NCI-H2081 (cell line): ENCODE measurements at places on chromosomes 1 and 21.

DNA sequence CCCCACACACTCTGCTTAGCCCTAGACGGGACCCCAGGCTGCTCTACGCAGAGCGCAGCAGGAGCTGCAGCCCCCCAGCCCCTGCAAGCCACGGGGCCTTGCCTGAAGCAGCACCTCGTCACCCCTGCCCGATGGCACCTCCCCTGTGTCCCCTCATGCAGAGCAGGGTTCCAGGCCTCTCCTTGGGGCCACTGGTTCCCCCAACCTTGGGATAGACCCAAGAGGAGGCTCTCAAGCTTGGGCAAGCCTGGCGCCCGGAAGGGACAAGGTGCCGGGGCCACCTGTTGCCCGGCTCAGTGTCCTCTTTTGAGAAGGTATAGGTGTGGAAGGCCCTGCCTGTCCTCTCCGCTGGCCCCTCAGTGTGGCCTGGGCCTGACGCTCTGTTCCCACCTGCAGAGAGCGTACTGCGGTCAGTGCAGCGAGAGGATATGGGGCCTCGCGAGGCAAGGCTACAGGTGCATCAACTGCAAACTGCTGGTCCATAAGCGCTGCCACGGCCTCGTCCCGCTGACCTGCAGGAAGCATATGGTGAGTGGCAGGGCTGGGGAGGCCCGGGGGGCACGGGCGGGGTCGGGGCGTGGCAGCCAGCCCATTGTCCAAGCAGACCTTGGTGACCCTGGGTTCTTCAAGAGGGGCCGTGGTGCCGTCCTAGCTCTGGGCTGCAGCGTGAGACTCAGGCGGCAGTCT lies 50.6 kb downstream of the FAAP20 start:
- no peak for DNase-seq

DNA sequence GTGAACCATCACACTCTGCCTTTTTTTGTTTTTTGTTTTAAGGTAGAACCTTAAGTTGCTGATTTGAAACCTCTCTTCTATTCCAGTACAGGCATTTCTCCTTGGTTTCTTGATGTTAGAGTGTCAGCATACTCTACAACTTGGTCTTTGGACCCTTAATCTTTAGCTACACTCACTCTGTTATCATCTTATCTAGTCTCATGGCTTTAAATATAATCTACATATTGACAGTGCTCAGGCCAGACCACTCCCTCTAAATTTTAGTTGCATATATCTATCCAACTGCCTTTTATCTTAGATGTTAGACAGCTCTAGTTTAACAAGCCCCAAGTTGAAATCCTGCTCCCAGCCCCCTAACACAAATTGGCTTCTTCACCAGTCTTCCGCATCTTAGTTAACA lies 22.1 kb downstream of the NME7 start:
- DNase-seq = no peak

GRCh38 chr1:26408604-26409003 lies 2.0 kb upstream of the LIN28A start:
- no peak for DNase-seq

DNA sequence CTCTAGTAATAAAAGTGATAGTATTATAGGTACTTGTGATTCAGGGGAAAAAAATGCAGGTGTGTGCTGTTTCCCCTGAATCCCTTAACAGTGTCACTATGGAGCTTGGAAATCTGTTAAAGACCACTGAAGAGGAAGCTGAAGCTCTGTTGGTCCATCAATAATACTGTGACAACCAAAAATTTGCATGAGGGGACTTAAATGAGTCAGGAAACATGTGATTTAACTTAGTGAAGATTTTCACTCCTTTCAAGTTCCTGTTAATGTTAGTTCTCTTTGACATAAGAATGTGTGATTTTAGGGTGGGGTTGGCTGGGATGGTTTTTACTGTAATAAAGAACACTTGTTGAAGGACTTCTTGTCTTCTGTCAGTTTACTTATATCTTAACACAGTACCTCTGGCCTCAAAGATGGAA lies 32.0 kb downstream of the VANGL2 start:
- DNase-seq = no peak

GRCh38 chr21:42198929-42199867 lies 19.7 kb upstream of the ABCG1 start:
- no peak for DNase-seq

GRCh38 chr1:45621501-45621836 lies 2.4 kb downstream of the CCDC17 start:
- no peak for DNase-seq

- no peak for DNase-seq
Measured at GRCh38 chr1:40894455-40894854, 32.3 kb upstream of the CITED4 start.

DNA sequence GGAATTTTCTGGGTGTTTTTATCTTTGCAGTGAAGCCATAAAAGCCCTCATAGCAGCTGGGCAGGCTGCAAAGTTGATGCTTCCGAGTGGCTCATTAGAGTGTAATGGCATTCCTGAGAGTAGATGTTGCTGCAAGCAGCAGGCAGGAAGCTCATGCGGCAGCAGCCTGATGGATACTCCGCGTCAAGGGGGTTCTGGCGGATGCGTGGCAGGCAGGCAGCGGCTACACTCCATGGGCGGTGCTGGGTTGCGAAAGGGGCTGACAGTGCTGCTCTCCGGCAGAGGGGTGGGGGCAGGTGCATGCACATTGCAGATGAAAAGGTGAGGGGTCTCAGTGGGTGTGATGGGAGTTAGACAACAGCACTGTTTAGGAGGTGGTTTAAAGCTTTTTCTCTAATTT lies 93.2 kb upstream of the AJAP1 start:
- DNase-seq = no peak

DNA sequence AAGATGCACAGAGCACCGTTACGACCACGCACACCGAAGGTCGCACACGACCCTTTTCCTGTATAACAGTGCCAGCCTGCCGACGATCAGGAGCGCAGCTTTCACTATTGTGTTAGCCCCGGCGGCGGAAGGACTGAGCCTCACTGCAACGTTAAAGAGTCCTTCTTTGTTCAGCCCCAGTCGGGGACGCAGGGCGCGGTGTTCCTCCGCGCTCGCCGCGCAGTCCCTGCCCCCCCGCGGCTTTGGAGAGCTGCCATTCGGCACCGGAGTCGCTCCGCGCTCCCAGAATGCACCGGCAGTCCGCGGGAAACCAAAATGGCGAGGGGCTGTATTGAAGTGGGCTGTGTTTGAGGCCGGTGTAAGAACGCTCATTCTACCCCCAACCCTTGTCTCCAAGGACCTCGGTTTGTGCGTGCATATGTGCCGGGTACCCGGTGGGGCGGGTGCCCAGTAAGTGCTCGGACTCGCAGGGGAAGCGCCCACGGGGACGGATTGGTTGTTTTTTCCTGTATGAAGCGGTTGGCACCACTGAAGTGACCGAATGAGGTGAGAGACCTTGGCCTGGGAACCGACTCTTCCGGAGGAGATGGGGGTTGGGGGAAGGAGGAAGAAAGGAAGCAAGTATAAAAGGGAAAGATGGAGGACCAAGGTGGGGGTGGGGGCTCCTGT lies at the start of gene MTF2:
TSS of gene MTF2 (plus strand) at position 298 of the 669 bp plus-strand sequence. CDS start at position 542, 244 bp downstream.
- DNase-seq = peak; percentile 95

- no peak for DNase-seq
Measured at GRCh38 chr1:53145942-53146708, 3.7 kb upstream of the SLC1A7 start.

DNA sequence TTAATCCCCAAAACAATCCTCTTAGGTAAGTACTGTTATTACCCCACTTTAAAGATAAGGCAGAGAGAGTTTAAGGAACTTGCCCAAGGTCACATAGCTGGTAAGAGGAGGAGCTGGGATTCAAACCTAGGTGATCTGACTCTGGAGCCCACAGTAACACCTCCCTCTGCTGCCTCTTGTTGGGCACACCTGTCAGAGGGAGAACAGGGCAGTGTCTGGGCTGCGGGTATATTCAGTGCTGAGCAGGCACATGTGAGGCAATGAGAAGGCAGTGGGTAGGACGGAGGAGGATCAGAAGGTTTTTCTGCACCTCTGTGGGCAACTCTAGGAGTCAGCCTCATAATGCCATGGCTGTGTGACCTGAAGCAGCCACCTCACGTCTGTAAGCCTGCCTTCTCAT lies 1.8 kb downstream of the HPCA start:
- DNase-seq = no peak

GRCh38 chr1:78142736-78143135 lies 97.0 kb downstream of the GIPC2 start:
- no peak for DNase-seq

DNA sequence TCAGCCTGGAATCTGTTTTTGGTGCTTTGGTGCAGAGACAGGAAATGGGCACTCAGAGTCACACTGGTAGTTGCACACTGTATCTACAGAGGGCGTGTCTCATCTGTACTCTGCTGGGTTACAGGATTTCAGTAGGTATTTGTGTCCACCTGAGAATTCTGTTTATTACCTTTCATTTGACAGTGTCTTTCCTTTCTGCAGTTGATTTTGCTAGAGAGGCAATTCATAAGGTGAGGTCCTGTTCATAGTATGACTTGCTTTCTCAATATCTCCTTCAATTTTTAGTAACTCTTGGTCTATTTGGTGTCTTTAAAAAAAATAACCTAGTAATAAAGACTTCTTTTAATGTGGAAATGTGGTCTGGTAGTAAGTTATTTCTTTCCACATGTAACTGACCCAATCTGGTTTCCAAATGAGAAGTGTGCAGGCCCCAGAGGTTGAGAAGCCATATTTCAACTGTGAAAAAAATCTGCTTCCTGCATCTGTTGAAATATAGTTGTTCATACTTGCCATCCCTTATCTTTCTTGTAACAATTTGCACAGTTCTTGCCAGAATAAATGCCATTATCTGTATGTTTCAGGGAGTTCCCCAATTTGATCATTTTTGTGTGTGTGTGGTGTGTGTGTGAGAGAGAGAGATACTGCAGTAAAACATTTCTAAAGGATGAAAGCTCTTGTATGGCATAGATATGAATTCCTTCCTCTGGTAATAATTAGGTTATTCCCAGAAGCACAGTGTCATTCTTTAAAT lies 78.4 kb upstream of the DNAJC6 start:
- no peak for DNase-seq

DNA sequence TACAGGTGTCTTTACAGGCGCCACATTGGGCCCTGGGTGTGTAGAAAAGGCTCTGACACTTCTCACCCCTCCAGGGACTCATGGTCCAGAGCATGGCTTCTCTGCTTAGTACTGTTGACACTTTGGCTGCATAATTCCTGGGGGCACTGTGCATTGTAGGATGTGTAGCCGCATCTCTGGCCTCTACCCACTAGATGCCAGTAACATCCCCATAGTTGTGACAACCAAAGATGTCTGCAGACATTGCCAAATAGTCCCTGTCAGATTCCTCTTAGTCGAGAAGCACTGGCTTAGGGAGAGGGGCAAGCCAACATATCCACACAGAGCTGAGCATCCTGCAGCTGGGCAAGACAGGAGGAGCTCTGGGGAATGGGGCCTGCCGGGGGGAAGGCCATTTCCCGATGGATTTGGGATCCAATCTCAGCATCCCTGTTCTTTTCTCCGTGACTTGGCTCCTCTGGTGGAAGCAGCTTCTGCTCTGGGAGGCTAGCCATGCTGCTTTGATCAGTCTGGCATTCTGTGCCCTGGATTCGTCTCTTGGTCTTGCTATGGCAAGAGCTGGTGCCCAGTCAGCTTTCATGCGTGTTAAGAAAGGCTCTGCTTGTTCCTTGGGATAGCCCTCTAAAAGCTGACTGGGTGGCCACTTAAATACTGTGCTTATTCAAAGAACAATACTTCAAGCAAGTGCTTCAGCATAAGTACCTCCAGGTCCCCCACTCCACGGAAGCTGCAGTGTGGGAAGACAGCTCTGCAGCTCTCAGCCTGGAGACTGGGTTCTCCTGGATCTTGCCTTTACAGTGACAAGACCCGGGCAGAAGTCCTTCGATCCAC lies 38.3 kb upstream of the SCMH1 start:
- no peak for DNase-seq

DNA sequence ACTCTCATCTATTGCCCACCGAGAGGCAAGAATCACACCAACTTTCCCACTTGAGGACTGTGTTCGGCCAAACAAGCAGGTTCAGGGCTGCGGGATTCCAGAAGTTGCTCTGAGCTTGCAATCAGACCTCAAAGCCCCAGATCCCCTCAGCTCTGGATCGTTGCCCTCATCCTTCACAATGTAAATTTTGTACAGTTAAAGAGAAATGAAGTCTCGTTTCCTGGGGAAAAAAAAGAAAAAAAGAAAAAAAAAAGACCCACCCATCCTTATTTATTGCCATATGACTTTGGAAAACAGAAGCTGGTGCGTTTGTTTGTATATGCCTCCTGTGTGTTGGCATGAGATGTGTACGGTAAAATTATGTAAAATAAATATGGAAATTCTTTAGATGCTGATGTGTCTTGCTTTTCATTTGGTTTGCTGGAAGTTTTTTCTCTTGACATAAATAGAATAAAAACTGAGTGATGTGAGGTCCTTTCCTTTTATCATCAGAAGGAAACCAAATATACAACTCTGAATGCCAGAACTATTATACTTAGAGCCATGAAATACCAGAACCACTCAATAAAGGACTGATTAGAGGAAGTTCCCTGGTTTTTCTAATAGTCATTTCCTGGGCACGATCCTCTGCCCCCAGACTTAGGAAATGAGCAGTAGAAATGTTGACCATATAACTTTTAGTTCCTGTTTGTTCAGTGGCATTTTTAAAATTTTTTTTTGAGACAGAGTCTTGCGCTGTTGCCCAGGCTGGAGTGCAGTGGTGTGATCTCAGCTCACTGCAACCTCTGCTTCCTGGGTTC lies 48.7 kb downstream of the LHX4 start:
- no peak for DNase-seq

- no peak for DNase-seq
Measured at GRCh38 chr1:17596186-17596585, 56.7 kb downstream of the ARHGEF10L start.

GRCh38 chr1:156602557-156602993 lies 1.3 kb upstream of the GPATCH4 start:
- DNase-seq = peak; percentile 44

DNA sequence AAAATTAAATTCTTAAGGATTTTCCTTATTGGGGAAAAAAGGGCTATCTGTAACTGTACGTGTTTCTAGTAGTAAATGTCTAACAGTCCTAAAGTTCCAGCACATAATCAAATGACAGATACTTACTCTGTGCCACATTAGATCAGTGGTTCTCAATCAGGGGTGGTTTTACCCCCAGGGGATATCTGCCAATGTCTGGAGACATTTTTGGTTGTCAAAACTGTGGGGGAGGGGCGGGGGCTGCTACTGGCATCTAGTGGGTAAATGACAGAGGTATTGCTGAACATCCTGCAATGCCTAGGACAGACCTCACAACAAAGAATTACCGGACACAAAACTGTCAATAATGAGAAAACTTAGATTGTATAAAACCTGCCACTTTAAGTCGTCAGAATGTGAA lies 33.4 kb upstream of the PTPRC start:
- DNase-seq = no peak
